Central memory CD4-positive, alpha-beta T cell (primary cell): ENCODE measurements at places on chromosomes 11 and 22.

GRCh38 chr11:114564831-114565230 lies 5.2 kb upstream of the NXPE1 start:
- no peak for DNase-seq

GRCh38 chr22:37559901-37560607 lies at the start of gene CDC42EP1:
Gene CDC42EP1, plus strand, starts transcription at chr22:37560480. Its CDS starts 5,870 bp downstream, at chr22:37566350.
- DNase-seq = no peak

- DNase-seq = no peak
Observed at GRCh38 chr11:34640050-34640923, 19.4 kb downstream of the EHF start.

- no peak for DNase-seq
Observed at GRCh38 chr22:22902247-22903001, 14.8 kb downstream of the IGLL5 start.

DNA sequence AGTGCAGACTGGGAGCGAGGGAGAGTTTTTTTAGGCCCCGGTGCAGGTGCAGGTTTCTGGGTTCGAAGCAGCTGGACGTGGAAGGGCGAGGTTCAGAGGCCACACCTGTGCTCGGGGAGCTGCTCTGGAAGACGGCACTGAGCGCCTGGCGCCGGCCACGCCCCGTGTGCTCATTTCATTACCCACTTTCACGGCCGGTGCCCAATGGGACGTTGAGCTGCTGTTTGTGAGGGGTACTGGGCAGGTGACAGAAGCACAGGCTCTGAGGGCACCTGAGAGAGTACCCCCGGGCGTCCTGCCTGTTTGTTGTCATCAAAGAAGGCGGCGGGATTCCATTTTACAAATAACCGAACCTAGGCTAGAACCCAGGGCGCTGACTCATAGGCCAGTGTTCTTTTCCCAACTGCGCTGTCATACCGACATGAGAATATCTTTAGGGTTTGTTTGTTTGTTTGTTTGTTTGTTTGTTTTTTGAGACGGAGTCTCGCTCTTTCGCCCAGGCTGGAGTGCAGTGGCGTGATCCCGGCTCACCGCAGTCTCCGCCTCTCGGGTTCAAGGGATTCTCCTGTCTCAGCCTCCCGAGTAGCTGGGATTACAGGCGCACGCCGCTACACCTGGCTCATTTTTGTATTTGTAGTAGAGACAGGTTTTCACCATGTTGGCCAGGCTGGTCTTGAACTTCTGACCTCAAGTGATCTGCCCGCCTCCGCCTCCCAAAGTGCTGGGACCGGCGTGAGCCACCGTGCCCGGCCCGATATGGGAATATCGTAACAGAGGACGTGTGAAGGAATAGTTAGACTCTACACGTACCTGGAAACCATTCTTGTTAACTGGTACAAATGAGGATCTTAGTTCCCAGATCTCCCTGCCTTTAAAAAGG lies 16.6 kb upstream of the SPTBN2 start:
- peak; percentile 25 for DNase-seq

GRCh38 chr11:121106812-121107211 lies 5.8 kb downstream of the TECTA start:
- DNase-seq = no peak

DNA sequence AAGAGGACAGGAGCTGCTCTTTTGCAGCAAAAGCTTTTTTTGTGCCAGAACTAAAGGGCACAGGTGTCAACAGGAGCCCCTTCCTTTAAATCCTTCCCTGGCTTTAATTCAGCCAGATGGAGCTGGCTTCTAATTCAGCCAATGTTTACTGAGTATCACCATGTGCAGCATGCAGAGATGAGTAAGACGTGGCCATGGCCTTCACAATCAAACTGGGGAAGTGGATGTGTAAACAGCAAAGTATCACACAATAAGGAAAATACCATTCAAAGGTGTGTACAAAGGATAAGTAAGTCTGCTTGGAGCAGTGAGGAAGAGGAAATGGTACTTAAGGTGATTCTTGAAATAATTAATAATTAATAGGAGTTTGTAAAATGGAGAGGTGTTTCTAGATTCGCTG lies 243.4 kb downstream of the NXPE2 start:
- no peak for DNase-seq

DNA sequence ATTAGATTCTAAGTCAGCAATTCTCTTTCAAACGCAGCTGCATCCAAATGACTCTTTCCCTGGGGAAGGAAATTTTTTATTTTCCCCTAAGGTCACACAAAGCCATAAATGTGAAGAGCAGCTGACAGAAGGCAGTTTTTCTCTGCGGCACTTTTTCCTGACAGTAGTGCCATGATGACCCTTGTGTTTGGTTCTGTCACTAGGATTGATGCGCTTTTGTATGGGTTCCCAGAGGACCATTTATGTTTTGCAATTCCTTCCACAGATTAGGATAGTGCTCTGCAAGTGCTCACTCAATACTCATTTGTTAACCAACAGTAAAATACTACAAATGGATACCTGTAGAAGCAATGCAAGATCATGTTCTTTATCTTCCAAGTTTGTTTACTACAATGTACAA lies 359.6 kb upstream of the CTSC start:
- no peak for DNase-seq
